ENCODE measurements at places on chromosomes 2 and 18. TPM values are rescaled to one million over a fixed set of nuclear protein-coding genes. Genes with fewer than 3 reads are reported as not detected.

The RAD51AP2 gene
- total RNA-seq: not detected

The FABP1 gene
- not detected for total RNA-seq

The EIF2B4 gene
- 37.8 TPM for total RNA-seq

The FAM237A gene
- not detected for total RNA-seq

The SCYGR4 gene
- not detected for total RNA-seq

The ATP6V1B1 gene
- total RNA-seq: 2.4 TPM

All from ureter (tissue), 1 donor.